HuH-7.5 (cell line): ENCODE measurements at places on chromosomes 1 and 21.

DNA sequence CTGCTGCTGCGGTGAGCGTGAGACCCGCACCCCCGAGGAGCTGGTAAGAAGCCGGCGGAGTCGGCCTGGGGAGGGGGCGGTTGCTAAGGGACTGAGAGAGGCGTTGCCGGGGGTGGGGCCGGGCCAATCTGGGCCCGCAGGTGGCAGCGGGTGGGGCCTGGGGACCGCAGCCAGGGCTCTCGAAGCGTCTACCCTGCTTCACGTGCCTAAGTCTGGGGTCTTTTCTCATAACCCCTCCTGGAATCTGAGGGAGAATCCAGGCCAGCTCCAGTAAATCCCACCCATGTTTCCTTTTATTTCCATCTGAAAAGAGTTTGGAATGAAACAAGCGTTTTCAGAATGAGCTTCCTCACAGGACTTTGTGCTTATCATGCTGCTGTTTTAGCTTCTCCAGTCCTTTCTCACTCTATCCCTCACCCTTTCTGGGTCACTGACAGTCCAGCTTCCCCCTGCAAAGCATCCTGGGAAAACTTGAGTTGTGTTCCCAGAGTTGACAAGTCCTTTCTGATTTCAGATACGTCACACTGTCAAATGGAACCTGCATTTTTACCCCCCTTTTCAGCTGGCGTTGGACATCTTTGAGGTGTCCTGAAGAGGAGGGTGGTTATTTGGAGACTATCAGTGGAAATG, 431 bp downstream of the CLCN6 start:
- DNase-seq, result no peak

GRCh38 chr1:115714572-115715141, 53.9 kb downstream of the CASQ2 start:
- DNase-seq, result no peak

DNA sequence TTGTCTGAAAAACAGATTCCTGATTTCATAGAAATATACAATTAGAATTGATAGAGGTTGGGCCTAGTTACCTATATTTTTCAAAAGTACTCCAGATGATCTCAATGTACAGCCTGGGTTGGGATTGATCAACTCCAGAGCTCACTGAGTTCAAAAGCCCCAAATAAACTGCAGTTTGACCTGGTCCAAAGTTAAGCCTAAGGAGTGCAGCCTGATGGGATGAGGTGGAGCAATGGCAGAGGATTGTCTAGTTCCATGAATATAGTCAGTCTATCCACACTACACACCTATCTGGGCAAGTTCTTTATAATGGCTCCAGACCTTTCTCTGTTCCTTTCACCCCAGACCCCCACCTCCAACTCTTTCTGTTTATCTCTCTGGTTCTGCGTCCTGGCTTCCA, 49.2 kb downstream of the C8A start:
- no peak for DNase-seq

GRCh38 chr1:170657275-170657853, 6.6 kb upstream of the PRRX1 start:
- DNase-seq, result no peak

DNA sequence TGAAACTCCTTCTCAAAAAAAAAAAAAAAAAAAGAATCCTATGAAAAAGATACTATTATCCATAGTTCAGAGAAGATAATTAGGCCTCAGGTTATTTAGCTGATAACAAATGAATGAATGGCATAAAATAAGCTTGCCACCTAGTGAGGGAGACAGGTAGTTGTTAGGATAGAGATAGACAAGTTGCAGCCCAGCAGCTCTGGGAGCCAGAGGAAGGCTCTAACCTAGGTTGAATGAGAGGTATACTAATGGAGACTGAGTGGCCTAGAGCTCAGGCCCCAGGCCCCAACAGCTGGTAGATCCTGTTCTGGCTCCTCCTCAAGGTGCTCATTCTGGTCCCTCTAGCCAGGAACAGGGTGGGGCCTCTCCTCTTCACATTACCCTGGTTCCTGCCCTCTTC, 20.6 kb upstream of the RSPO1 start:
- DNase-seq, result no peak

DNA sequence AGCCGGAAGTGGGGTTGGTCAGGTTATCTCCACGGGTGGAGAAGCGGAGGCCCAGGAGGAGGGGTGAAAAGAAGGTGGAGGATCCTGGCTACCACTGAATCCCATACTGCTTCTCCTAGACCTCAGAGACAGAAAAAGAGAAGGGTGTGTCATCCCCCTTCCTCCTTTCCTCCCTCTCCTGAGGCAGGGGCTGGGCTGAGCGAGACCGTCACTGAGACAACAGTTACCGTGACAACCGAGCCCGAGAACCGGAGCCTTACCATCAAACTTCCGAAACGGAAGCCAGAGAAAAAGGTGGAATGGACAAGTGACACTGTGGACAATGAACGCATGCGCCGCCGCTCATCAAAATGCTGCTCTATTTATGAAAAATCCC, 42.1 kb upstream of the NBPF3 start:
- DNase-seq, result no peak

DNA sequence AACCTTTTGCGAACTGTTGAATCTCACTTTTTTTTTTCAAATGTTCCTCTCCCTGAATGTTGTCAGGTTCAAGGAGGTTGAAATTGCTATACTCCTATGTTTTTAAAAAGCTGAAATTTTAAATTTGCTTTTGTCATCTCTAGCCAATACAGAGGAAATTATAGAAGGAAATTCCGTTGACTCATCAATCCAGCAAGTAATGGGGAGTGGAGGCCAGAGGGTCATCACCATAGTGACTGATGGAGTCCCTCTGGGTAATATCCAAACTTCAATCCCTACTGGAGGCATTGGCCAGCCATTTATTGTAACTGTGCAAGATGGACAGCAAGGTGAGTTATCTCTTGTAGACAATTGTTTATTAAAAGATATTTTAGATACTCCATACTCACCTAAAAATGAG, 36.3 kb downstream of the GABPB2 start:
- DNase-seq, result no peak

GRCh38 chr1:229079016-229079595, 191.8 kb upstream of the RAB4A start:
- no peak for DNase-seq

- no peak for DNase-seq
Measured at GRCh38 chr1:239761509-239761908, 330.2 kb upstream of the FMN2 start.

DNA sequence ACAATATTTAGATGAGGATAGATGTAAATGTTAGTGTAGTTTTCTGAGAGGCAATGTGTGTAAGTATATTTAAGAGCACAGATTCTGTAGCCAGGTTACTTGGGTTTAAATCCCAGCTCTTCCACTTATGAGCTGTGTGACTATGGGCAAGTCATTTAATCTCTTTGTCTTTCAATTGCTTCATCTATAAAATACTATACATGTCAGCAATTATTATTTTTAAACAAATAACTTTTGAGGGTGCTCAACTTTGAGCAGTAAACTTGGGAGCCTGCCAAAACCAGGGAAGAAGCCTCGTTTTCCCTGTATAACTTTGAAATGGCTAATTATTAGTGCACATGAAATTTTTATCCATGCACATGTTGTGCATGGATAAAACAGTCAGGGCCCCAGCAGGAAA, 222.8 kb downstream of the FOXD2 start:
- DNase-seq, result no peak

GRCh38 chr1:219657186-219657585, 44.3 kb upstream of the ZC3H11B start:
- DNase-seq, result no peak

- DNase-seq, result no peak
Measured at GRCh38 chr21:15430577-15430976, 299.2 kb upstream of the USP25 start.

- DNase-seq, result no peak
Measured at GRCh38 chr1:10613340-10613739, 138.6 kb downstream of the PEX14 start.

DNA sequence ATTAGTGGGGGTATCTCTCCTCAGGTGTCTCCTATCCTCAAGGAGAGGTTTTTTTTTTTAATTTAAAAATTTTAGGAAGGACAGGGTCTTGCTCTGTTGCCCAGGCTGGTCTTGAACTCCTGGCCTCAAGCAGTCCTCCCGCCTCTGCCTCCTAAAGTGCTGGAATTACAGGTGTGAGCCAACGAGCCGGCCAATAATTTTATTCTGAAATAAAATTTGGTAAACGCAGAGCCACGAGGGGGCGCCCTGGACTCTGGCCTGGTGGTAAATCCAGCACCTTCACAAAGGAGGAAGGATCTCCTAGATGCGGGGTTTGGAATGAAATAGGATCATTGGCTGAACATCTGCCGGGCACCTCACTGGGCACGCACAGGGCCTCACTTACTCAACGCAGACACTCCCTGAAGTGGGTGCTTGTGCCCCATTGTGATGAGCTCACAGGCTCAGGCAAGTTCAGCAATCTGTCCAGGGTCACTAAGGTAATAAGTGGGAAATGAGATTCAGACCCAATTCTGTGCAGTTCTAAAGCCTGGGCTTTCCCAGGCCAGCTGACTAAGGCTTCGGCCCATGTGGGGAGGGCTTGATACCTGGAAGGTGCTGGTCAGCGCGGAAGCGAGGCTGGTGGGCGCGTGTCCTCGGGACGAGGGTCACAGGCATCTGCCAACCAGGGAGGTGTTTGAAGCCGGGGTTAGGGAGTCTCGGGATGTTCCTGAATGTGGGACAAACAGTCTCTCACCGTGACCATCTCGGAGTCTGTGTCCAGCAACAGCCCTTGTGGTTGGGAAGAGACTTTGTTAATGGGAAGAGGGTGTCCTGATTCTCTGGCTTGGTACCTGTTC, 32.7 kb upstream of the ETV3 start:
- no peak for DNase-seq

GRCh38 chr1:94852788-94853187, 32.6 kb downstream of the SLC44A3 start:
- no peak for DNase-seq

DNA sequence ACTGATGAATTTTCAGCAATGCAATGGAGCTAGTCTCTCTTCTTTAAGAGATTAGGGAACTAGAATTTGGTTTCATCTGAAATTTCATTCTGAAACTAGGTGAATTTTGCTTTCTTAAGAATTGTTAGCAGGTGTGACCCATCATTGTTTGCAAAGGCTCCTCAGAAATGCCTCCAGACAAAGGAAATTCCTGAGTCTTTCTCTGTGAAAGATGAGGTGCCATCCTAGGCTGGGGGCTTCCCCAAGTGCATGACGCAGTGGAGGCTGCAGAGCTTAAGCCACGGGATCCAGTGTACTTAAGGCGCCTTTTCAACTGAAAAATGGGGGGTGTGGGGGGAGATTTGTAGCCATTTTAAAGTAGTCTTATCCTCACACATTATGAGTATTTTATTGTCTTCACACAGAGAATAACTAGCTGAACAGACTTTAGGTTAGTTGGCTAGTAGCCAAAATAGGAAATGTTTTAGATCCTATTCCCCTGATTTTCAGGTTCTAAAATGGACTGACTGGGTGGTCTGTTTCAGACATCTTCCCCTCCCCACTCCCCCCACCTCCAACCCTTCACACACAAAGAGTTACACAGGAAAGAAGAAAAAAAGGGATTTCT, 202.0 kb downstream of the NFIA start:
- no peak for DNase-seq

- peak; percentile 64 for DNase-seq
Measured at GRCh38 chr1:179082333-179082998, 596 bp downstream of the TOR3A start.

DNA sequence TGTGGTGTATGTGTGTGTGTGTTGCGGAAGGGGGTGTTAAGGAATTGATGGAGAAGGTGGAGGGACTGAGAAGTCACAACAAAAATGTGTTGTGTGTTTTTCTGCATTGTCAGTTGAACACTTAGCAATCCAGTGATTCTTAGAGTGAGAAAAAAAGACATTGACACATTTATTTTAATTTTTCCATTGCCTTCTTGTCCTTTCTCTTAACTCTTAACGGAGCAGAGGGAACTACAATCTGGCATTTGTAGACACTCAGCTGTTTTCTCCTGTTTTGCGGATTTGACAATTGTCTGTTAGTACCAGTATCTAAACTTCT, 725 bp downstream of the C1orf53 start:
- DNase-seq, result no peak

DNA sequence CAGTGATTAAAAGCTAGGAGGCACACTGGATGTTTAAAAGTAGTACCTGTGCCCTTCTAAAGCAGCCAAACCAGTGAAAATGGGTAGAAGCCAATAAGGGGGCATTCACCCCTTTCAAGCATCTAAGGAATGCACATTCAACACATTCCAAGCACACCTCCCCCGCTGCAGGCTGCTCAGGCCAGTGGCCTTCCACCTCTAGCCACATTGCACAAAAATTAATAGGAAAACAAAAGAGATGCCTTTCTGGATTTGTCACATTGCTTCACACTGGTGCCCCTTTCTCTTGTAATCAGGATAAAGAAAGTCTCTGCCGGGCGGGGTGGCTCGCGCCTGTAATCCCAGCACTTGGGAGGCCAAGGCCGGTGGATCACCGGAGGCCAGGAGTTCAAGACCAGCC, 834.0 kb downstream of the USP25 start:
- no peak for DNase-seq

DNA sequence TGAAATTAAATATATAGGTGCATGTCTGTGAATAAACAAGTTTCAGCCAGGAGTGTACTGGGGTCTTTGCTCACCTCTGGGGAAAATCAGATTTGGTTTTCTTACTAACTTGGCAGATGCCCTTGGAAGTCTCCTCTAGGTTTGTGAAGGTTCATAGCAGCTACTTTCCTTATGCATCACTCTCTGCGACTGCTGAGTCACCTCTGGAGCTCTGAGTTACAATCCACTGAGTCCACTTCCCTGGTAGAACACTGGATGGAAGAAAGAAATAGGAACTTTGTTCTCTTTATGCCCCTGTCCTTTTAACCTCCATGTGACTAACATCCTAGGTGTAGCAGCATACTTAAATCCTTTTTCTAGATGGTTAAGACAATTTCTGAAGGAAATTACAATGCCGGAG, 4.4 kb upstream of the FASLG start:
- DNase-seq, result no peak

GRCh38 chr1:52994656-52995055, 67.4 kb upstream of the PODN start:
- no peak for DNase-seq

- DNase-seq, result no peak
Measured at GRCh38 chr21:25561668-25562641, 45.3 kb downstream of the MRPL39 start.

DNA sequence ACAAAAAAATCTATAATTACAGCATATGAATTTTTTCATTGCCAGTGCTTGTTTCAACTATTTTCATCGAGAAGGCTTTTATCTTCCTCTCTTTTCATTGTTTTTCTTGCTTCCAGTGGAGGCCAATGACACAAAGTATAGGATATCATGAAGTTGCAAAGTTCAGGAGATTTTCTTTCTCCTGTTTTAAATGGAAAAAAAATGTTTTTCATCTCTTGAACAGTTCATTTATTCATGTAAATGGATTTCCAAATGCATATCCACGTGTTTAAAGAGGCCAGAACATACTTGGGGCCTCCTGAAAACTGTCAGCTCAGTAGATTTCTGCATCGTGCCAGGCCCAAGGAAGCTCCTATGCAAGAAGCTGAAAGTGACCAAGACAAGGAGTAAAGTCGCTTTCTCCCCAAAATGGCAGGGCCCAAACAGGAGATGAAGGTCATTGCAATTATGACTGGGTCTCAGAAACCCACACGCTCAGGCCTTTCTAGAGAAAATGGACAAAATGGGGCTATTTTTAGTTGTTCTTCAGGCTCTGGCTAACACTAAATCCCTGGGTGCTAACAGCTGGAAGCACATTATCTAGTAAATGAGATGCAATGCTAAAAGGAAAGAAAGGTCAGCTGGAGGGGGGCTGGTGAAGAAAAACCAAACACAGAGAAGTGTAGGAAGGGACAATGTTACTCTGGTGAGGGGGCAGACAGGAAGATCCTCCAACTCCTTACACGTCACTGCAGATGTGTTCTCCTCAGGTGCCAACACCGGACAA, 136.9 kb upstream of the C8B start:
- no peak for DNase-seq

GRCh38 chr1:208234721-208235120, 9.5 kb downstream of the PLXNA2 start:
- no peak for DNase-seq
